ENCODE measurements at places on chromosomes 11 and 22. TPM values are rescaled to one million over a fixed set of nuclear protein-coding genes. Genes with fewer than 3 reads are reported as not detected.

APOL6 gene
- 0.14 TPM for total RNA-seq

TNNT3 gene
- total RNA-seq = not detected

GPHA2 gene
- 0.83 TPM for total RNA-seq

GTSE1 gene
- 26.3 TPM for total RNA-seq

DNA sequence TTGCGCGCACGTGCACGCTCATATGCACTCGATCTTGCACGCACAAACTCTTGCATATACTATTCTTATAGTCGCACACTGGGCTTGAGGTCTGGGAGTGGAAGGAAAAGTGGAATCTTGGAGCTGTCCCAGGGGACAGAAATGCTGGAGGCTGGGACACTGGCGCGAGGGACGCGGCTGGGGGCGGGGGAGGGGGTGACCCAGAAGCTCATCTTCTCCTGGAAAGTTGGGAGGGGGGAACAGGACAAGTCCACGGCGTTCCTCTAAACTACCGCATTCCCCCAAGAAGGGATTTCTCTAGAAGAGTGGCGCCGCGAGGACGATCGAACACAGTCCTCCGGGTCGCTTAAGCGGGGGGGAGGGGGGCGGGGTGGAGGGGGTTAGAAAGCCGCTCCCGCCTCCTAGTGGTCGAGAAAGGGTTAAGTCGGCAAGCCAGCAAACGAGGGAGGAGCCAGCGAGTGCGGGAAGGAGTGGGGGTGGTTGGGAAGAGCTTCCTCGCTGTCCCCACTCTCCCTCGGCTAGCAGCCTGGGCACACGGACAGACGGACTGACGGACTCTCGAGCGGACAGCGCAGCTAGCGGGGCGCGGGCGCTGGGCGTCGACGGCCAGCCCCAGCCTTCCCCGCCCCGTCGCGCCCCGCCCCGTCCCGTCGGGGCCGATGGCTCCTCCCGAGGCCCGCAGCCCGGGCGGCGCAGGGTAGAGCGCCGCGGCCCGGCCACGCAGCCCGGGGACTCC is at the start of gene RTN4RL2:
Gene RTN4RL2 (plus strand): TSS at position 507 of the 736 bp plus-strand sequence. CDS start 338 bp downstream, outside the sequence.
- peak; percentile 94 for DNase-seq

DNA sequence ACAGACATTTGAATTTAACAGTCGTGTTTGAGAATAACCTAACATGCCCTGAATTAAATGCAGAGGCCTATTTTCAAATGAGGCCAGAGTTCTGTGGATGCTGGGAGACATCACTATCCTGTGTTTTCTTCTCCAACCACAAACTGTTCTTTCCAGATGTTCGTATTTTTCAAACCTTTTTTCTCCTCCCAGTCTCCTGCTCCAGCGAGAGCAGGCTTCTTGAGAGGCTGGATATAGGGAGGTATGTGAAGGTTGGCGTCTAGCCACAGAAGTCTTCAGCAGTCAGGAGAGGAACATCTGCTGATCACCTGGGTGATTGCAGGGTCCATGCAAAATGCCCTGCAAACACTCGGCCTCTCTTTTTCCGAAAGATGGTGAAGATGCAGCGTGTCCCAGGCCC is 126.3 kb downstream of the C11orf91 start:
- no peak for DNase-seq

DNA sequence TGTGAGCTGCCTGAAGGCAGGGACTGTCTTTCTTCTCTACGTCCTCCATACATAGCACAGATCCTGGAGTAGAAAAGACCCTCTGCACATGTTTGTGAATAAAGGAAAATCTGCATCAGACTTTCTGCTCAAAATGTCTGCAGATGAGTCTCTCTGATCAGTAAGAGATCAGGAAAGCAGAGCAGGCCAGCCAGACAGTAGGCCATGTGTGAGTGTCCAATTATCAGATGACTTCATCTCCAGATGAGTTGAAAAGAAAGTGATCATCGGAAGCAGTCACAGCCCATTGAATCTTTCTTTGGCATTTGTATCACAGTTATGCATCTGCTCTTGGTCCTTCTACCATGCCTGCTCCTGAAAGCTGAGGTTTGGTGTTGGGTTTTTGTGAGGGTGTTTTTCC is 298.7 kb upstream of the NCAM1 start:
- DNase-seq = no peak

DNA sequence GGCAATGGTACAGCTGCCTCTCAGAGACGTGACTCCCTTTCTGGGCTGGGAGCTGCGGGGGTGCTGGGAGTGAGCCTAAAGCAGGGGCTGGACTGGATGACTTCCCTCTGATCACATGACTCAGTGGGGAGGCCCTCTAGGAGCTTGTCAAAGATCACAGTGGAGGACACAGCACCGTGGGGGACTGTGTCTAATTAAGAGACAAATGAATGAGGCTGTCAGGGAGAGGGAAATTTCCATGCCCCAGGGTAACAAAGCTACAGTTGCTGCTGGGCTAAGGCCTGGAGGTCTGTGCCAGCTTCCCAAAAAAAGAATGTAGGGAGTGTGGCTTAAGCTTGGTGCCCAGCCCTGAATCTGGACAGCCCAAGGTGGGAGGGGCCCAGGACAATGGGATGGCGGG is 262.8 kb upstream of the PLET1 start:
- peak; percentile 5 for DNase-seq

DNA sequence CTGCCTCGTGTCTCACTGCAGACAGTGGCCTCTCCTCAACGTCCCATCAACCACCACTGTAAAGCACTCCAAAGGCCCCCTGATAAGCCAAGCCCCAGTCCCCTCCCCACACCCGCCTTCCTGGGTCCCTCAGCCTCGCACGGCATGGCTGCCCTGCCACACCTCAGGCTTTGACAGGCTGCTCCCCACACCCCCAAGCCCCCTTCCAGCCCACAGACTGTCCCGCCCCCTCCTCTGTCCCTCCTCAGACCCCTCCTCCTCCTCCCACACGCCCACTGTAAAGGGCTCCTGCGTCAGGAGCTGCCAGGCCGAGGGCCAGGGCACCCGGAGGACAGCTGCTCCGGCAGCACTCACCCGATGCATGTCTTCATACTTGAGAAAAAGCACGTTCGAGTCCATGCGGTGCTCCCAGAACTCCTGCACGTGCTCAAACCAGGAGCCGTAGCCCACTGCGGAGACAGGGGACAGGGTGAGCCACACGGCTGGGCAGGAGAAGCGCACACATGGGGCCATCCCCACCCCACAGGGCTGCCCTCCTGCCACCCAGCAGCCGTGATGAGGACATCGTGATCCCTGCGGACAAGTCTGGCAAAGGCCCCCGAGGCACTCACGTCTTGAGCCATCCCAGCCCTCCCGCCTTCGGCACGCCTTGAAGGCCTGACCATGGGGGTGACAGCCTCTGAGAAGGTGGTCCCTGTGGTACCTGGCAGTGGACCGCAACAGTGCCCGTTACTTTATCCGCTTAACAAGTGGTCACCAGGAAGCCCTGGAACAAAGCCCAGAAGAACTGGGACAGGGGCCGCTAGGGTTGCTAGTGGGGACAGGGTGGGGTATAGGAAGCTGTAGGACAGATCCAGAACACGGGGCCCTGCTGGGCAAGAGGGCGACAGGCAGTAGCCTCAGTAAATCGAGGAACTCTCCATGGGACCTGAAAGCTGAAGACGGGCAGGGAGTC is 21.5 kb upstream of the EFCAB6 start:
- DNase-seq = no peak

DNA sequence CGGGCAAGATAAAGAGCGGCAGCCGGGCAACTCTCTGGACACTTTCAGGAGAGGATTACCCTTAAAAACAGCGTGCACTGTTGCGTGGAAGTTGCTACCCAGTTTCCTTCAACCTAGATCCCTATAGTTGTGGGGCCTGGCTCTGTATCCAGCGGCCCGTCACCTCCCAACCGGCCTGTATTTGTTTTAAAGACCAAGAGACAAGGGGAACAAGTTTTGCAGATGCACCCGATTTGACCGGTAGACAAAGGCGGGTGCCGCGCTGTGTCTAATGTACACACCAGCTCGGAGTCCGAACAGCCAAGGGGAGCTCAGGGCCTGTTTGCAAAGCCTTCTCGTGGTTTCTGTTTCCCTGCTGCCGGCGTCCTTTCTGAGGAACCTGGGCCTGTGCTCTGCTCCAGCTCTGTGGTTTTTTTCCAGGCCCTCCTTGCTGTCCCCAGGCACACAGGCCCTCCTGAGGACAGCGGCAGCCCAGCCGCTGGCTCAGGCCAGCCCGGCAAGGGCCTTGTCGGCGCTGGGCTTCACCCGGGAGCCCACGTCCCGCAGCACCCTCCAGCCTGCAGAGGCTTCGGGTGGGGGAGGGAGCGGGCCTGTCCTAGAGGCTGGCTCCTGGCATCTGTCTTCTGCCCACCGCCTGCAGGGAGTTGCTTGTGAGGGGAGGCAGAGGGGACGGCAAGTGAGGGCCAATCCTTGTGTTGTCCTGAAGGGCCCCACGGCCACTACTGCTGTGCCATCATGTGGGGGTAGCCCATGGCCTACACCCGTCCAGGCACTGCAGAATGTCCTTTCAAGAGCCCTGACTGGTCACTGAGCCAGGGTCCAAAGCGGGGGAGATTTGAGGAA is 1.4 kb downstream of the TBX1 start:
- DNase-seq = peak; percentile 53

- peak; percentile 38 for DNase-seq
Observed at GRCh38 chr22:22520020-22520656, at the start of gene ZNF280A. TSS of gene ZNF280A (minus strand) at chr22:22520270. CDS start at chr22:22515630, 4,640 bp downstream.

GRCh38 chr11:104120493-104121137 is 43.3 kb downstream of the PDGFD start:
- DNase-seq = no peak

GRCh38 chr11:112966561-112966960 is 5.3 kb downstream of the NCAM1 start:
- no peak for DNase-seq
